ENCODE measurements at places on chromosomes 6 and 20. TPM values are rescaled to one million over a fixed set of nuclear protein-coding genes. Genes with fewer than 3 reads are reported as not detected.

GUCA1A gene
- not detected for total RNA-seq

BANF2 gene
- total RNA-seq = not detected

SAPCD1 gene
- 9.3 TPM for total RNA-seq

DNA sequence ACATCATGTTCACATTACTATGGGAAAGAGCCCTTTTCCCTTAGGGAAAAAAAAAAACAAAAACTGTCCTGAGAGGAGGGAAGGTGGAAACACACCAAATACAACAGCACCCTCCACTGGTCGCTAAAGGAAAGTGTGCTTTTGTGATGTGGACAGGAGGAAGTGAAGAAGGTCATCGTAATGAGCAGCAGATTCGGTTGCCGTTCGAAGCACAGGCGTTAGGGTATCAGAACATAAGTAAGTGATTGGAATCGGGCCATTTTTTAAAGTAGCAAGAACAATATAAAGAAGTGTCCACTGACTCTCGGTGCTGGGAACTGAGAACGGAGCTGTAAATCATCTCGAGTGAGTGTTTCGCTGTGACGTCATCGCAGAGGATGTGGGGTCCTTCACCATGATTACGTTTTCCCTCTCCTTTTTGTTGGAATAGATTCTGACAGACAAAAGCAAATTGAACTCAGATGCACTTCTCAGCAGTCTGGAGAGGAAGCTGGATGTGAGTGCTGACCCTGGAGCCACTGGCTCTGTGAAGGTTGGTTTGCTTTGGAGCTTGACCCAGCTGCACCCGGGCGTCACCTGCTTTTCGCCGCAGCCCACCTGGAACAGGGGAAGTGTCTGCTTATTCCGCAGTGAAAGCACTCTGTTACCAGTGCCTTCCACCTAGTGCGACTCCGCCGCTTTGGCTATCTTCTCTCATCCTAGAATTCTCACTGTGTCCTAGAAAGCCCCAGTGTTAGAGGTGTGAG is 203.6 kb upstream of the GMDS start:
- DNase-seq = no peak

DNA sequence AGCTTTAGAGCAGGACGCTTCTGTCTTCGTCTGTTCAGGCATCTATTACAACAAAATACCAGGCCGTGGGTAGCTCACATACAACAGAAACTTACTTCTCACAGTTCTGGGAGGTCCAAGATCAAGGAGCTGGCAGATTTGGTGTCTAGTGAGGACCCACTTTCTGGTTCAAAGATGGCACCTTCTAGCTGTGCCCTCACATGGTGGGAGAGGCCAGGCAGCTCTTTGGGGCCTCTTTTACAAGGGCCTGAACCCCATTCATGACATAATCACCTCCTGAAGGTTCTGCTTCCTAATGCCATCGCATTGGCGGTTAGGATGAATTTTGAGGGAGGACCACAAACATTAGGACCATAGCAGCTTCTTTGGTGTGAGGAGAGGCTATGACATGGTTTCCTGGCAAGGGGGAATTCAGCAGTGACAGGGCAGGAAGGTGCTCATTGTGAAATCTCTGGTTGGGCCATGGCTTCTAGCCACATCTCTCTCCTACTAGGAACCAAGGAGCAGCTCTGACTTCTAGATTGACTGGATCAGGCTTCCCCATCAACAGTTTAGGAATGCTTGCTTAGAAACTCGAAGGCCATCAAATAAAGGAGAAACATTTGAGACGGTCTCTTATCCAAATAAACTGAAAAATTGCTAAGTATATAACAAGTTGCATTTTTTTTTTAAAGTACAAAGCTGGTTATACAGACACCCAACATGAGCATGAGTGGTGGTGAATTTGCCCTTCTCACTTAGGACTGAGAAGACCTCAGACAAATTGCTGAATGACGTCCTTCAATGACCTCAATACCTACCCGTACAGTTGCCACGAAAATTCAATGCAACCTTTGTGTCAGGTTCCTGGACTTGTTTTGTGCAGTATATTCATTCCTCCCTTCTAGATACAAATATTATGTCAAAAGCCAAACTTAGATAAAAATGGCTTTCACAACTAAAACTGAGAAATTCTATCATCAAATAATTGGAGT is 140.7 kb downstream of the ZDHHC14 start:
- DNase-seq = no peak

DNA sequence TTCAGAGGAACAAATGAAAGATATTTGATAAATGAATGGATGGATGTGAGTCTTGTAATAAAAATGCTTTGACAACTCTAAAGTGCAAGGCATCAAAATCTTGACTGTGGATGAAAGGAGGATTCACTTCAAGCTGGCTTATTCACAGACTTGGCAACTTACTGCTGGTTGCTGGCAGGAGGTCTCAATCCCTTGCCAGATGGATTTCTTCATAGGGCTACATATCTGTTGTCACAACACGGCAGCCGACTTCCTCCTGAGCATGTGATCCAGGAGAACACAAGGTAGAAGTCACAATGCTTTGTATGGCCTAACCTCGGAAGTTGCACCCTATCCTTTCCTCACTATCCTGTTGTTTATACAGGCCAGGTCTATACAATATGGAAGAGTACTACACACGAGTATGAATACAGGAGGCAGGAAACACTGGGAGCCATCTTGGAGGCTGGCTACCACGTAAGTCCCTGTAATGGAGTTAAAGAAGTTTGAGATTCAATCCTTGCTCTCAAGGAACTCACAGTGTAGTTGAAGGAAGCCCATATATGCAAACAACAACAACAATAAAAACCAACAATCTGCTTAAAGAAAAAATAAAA is 97.9 kb downstream of the ID4 start:
- DNase-seq = no peak

DNA sequence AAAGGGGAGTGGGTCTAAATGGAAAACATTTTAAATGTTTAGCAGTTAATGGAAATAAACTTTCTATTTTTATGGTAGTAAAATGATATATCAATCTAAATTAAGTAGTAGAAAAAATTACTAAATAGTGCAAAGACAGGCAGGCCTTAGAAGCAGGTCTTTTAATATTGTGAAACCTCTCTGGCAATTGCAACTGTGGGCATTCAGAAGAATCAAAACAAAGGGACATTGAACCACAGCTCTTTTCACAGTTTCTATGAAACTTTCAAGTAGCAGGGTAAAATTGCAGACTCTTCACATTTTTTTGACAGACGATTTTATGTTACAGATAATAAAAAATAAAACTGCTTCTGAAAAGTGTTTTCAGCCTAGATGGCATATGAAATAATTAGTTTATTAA is 533.7 kb downstream of the BCKDHB start:
- no peak for DNase-seq

DNA sequence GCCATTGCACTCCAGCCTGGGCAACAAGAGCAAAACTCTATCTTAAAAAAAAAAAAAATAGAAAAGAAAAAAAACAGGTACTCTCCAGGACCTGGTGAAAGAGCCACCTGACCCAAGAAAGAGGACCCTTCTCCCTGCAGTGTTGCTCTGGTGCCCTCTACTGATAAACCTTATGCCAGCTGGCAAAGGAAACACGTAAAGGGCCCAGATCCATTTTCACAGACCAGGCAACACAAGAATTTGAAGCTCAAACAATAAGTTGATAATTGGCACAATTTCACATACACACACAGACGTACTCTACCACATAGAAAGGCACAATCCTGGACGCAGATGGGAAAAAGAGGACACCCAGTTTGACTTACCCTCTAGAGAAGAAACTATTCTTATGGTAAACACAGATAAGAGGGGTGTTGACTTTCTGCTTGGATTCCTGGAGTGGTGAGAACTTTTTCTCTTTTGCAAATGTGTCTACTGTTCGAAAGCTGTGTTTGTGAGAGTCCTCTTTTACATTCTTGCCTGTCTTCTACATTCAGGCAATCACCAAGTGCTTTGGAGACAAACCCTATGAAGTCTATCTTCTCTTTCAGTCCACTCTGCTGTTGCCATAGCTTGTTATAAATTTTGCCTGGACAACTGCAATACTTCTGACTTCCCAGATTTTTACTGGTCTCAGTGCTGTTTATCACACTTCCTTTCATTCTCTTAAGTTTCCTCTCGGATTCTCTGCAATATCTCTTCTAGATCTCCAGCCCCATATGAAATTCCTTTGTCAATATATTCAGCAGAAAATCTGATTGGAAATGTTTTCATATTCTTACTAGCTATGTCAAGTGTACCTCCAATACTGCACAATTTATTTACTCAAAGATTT is 6.4 kb upstream of the SNRPB start:
- no peak for DNase-seq

- no peak for DNase-seq
Observed at GRCh38 chr6:55011034-55011433, 163.3 kb upstream of the HCRTR2 start.

- no peak for DNase-seq
Observed at GRCh38 chr6:72855471-72855870, 233.6 kb downstream of the KCNQ5 start.

DNA sequence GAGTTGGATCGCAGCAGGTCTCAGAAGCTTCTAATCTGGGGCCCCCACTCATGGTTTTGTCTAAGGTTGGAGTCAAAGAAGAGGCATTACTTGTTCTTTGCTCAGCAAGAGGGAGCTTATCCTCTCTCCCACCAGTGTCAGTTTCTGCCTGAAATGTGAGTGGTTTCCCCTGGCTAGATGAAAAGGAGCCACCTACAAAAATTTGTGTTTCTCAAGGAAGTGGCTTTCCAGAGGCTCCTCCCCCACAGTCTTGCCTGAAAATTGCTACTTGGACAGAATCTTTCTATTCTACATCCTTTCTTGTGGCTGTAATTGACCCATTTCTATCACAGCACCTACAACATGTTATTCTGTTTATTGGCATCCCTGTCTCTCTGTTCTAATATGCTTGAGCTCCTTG is 37.9 kb downstream of the SCML4 start:
- DNase-seq = peak; percentile 58

DNA sequence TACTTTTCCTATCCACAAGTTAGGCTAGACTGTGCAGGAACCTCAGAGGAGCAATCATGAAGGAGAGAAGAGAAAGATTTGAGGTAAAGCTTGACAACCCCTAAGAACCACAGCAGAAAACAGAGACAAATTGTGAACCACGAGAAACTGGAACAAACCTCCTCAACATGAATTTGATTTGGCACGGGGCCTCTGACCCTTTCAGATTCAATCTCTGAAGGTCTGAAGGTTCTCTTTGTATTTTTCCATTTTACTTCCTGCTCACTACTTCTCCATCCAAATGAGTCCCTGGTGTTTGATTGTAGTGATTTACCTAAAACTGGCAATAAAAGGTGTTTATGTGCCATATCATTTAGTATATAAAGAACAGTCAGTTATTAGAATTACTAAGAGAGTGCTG is 126.1 kb upstream of the STXBP5 start:
- DNase-seq = no peak

- DNase-seq = no peak
Observed at GRCh38 chr20:23438661-23439060, 824 bp upstream of the CSTL1 start.

GRCh38 chr6:37515712-37516075 is 16.0 kb upstream of the CCDC167 start:
- DNase-seq = no peak

- no peak for DNase-seq
Observed at GRCh38 chr6:7124114-7124513, 16.4 kb downstream of the RREB1 start.
